ENCODE measurements at places on chromosomes 2 and 18.

DNA sequence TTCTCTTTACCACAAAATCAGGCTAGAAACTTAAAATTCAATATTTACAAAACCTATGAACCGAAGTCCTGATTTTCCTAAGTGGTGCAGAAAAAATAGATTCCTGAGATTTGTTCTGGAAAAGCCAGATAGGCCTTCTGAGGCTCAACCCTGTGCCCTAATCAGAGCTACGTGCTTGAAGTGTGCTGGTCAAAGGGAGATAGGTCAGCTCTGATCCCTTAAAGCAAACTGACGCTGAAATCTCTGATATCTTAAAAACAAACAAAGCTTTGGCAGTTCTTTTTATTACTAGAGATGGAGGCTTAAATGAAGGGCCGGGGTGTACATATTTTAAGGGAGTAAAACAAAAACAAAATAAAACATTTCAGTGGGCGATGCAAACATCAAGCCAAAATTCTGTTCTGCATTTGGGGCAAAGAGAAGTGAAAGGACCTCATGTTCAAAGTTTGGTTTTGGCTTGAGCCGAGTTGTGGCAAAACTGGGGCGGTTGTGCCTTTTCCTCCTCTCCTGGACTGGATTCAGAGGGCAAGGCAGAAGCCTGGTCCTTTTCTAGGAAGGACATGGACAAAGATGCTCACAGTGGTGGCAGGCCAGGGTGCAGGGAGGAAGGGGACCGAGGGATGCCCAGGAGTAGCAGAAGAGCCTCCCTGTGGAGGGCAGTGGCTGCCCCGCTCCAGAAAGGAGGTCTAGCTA is 295.0 kb downstream of the CDCA7 start:
- no peak for DNase-seq

DNA sequence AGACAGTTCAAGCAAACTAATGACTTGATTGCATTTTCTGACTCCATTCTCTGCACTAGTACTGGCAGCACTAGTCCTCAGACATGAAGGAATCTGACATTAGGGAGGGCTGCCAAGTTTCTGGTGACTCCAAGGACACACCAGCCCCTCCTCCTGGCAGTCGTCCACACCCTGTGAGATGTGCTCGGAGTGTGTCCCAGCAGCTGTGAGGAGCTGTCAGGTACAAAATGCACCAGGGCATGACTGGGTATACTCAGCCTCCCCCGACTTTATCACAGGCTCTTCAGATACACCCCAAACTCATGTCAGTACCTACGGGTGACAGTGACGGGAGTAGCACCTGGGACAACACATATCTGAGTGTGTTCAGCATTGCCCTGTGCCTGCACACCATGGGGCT is 43.1 kb downstream of the EDAR start:
- no peak for DNase-seq

DNA sequence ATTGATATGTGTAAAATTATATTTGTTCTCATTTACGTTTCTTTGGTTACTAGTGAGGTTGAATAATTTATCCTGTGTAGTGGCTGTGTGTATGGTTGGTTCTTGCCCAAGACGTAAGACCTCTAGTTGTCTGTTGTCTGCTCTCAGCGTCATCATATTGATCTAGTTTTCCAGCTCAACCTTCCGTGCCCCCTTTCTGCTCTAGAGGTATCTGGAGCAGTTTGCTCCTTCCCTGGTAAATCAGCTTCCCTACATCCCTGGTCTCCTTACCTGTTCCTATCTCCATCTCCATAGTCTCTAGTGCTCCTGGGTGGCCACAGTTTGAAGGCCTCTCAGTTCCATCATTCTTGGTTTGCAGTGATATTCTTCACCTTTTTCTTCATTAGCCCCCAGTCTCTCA is 1.2 kb downstream of the SMYD5 start:
- DNase-seq, result no peak

- no peak for DNase-seq
Measured at GRCh38 chr18:47180765-47181164, 4.6 kb upstream of the IER3IP1 start.

- DNase-seq, result no peak
Measured at GRCh38 chr18:35438480-35439234, 59.1 kb downstream of the INO80C start.

GRCh38 chr2:75505012-75505411 is 55.7 kb downstream of the EVA1A start:
- DNase-seq, result no peak

DNA sequence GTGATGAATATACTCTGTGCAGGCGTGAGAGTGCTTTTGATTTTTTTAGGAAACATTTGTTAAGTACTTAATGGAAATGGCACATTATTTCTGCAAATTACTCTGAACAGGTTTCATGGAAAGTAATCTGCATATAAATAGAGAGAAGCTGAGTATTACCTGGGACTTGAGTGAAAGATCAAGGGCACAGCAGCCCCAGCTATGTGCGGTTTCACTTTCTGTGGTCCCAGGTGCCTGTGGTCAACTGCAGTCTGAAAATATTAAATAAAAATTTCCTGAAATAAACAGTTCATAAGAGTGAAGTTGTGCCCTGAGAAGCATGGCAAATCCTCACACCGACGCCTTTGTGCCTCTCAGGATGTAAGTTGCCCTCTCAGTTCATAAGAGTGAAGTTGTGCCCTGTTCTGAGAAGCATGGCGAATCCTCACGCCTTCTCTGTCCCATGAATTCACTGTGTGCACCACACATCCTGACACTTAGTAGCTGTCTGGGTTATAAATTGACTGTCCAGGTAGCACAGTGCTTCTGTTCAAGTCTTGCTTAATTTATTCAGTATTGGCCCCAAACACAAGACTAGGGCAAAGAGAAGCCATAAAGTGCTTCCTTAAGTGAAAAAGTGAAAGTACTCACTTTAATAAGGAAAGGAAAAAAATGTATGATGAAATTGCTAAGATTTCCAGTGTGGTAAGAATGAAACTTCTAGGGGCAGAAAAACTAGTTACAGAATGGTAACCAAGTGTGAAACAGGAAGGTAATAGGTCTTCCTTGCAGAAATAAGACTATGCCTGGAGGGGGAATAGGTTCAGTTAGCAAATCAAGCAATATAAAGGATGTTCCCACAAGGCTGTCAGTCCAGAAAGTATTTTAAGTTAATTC is 4.3 kb upstream of the SNTG2 start:
- DNase-seq, result no peak

DNA sequence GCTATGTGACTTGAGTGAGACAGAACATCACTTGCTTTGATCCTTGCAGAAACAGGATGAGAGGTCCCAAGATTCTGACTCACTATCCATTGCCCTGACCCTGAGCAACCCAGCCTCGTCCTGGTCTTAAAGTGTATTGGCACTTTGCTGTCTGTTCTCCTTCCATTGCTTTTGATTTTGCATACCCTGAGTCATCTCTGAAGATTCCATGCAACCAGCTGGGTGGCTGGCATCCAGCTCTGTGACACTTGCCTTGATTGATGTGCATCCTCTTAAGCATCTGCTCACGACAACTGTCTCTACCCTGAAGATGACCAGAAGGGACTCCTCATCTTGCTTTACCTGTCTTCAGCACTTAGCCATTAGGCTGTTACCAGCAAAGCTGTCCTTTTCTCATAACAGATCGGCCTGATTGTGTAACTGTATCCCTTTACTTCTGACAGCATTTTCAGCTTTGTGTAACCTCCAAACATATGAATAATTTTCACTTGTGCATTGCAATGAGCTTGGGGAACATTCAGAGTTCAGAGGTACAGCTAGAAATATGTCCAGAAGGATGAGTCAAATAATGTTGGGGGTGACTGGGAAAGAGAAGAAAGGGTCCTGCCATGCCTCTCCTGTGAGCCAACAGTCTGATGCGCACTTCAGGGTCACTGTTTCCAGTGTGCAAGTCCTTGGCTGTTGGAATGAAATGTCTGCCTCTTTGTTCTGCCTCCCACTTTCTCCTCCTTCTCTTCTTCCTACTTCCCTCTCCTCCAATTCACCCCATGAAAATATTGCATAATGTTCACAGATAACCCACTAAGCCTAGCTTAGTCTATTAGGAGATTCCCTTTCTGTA is 249.7 kb upstream of the OSR1 start:
- DNase-seq, result no peak

GRCh38 chr18:24009651-24010333 is 4.8 kb upstream of the TTC39C start:
- DNase-seq, result no peak

DNA sequence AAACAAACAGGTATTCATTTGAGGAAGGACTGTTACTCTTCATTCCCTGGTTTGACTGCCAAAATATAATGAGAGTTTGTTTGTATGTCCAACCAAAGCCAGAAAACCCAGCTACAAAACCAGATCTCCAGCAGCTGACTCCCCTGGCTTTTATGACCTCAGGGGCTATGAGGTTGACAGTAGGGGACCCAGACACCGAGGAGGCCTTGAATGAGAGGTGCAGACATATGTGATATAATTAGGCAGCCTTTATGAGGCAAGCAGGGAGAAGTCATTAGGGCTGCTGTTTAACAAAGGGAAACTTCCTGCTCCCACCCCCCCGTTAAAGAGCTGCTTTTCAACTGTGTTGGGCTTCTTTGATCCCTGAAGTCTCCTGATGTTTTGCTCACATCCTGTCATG is 236.7 kb downstream of the SLC4A3 start:
- no peak for DNase-seq

GRCh38 chr2:43123486-43123885 is 102.9 kb downstream of the ZFP36L2 start:
- no peak for DNase-seq

- DNase-seq, result no peak
Measured at GRCh38 chr2:205681401-205682238, 681 bp upstream of the NRP2 start.

DNA sequence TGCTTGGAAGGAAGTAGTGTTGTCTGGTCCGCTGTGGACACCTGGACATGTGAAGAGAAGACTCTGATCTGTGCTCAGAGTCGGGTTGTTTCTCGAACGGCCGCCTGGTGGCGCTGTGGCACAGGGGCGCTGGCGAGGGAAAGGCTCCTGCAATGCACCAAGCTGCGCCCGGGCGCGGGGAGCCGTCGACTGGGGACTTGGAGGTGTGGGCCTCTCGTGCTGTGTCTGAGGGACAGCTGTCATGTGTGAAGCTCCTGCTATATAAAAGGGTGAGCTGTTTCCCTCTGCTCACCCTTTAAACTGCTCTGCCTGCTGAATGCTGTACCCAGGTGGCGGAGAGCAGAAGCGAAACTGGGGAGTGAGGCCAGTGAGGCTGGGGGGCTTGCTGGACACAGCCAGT is 44.0 kb downstream of the GNAL start:
- DNase-seq, result peak; percentile 59

DNA sequence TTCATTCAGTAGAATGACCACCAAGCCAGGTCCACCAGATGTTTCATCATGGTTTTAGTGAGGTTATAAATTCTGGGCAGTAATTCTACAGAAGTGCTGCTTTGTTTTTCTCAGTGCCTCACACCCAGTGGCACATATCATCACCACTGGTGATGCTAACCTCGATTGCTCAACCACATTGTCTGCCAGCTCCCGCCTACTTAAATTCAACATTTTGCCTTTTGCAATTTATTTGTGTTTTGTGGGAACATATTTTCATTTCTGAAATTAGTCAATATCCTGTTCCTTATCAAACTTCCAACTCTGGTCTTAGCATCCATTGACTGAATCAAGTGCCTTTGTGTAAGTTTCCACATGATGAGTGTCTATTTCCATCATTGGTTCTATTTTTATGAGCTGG is 62.3 kb upstream of the TMEM178A start:
- DNase-seq, result no peak

DNA sequence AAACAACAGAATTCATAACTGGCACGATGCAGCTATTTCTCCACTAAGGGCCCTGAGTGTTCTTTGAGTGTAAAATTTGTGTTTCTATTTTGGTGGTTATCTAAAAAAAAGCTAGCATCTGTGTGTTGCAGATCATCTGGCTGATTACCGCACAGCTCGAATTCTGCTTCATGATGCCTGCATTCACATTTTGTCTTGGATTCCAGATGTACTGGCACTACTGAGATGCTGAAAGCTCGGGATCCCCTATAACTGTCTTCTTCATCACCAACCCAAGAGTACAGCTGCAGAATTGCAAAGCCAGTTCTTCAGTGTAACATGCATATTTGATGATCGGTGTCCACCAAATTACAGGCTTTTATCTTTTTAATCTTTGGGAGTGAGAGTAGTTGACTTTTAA is 51.6 kb upstream of the ZNF532 start:
- no peak for DNase-seq

- DNase-seq, result no peak
Measured at GRCh38 chr2:84931384-84931821, 25.9 kb downstream of the TMSB10 start.

DNA sequence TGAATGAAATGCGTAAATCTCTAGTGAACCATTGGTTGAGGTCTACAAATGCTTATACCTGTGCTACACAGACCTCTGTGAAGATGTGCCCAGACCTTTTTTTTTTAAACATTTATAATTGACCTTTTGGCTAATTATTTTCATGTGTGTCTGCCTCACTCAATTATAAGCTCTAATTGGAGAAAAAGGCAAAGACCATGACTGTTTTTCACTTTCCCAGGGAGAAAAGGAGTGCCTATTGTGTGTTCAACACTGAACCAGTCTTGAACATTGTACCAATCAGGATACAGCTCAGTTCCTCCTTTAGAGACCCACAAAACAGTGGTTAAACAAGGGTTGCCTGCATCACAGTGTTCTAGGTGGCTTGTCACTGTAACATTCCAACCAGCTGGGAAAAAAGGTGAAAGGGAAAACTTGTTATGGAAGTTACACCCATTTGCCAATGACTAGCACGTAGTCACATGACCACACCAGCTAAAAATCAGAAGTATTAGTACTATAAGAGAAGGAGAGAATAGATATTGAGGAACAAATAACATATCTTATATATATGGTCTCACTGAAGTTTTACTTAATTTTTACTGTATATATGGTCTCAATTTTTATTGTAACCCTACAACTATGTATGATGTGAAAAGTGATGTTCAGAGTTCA is 13.4 kb downstream of the TANK start:
- DNase-seq, result no peak

GRCh38 chr2:55309446-55309845 is 40.4 kb upstream of the MTIF2 start:
- no peak for DNase-seq

DNA sequence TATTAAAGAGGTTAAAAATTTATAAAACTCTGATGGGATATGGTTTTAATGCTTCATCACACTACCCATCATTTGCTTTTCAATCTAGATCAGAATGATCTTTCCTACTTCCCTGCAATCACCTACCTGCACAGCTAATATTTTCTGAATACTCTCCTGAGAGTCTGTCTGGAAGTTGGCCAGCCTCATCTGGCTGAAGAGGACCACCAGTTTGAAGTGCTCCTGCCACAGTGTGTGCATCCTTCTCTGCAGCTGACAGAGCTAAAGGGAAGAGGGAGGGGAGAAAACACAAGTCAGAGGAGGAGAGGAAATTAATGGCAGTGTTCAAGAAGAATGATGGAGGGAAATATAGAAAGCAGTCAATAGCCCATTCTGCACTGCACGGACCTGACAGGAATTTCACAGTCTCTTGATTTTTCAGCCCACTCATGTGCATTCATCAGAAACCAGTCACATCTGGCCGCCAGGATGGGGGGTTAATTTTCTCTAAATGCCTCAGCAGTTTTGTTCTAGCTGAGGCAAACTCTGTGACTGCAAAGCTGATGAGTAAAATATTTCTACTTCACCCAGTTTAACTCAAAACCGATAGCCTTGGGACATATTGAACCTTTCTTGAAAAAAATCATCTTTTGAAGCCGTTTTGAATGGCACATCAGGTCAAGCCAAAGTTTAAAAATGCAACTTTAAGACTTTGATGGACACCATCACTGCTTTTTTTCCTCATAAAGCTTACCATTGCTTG is 201.8 kb upstream of the KLHL14 start:
- DNase-seq, result no peak
